ENCODE measurements at places on chromosomes 3 and 15.

DNA sequence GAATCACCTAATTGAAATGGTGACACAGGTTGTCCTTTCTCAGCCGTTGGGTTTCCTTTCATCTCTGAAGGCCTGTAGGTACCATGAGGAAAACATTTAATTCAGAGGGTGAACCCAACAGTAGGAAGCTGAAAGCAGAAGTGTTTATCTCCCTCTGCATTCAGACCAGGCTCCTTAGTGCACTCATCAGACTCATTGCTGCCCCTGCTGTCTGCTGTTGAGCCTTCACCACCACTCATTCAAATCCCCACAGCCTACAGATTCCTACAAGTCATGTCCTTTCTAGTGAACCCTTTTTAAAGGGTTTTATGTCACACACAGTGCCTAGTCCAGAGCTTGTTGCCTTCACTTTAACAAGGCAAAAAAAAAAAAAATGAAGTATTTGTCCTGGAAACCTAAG lies 13.4 kb downstream of the WDR48 start:
- no peak for DNase-seq

DNA sequence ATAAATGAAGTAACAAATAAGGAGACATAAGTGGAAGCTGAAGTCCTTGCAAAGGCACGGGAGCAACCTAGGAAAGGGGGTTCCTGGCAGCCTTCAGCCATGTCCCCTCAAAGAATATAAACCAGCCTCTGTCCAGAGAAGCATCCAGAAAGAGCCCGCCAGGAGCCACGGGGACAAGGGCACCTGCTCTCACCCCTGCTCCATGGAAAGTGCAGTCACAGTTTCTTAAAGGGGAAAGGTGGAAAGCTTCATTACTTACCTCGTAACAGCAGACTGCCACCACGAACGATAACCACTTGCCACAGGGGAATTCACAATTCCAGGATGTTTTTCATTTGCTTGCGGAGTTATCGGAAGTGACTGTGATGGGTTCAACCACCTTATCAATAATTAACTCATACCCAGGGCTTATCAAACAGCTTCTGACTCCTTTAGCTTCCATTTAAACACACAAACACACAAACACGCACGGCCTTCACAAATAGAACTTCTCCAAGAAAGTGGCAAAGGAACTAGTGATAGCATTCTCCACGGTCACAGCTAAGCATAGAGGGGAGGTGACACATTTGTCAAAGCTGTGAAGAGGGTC lies 134.2 kb upstream of the IGF1R start:
- no peak for DNase-seq

GRCh38 chr3:143241481-143241951 lies 121.9 kb downstream of the CHST2 start:
- no peak for DNase-seq

DNA sequence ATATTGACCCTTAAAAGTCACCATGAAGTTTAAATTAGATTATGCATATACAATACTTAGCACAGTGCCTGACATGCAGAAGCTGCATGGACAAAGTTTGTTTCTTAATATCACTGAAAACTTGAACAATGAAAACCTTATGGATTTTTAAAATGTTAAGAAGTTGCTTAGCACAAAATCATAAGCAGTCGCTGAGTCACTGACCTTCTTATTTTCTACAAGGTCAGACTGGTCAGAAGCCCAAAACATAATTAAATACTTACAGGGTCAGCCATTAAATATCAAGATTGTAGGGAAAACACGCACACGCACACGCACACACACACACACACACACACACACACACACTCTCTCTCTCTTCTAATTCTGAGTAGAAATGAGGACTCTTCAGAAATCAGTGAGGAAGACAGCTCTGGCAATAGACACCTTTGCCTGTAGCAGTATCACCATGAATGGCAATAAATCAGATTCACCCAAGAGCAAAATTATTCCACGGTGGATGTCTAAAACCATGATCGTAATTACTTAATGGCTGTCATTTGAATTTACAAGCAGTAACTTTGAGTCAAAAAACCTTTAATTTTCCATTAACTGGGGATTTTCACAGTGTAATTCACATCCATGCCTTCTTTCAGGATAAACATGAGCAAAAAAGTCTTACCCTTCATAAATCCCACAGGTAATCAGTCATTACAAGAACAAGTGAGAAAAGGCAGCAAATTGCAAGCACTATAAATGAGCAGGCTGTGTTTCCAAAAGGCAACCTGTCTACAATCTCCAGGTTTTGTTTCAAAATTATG lies 147.5 kb downstream of the OSBPL10 start:
- no peak for DNase-seq

DNA sequence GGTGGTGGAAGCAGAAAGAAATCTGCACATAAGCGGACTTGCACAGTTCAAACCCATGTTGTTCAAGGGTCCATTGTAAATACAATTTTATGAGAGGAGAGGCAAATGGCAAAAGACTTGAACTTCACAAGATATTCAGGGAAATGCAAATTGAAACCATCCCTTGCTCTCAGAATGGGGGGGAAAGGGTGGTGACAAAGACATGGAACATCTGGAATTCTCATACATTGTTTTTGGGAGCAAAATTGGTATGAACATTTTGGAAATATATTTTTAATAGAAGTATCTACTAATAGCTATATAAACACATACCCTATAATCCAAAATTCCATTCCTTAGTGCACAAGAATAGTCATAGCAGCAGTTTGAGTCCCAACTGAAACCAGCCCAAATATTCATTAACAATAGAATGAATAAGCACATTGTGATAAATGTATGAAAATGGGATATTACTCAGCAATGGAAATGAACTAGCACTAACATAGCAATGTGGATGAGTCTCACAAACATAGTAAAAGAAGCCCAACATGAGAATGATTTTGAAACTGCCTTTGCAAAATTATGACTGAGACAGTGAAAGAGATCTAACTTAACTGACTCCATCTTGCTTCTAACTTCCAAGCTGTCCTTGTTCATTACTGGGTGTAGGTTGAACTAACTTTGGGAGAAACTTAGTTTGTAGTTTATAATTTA lies 77.2 kb downstream of the CD200R1L start:
- no peak for DNase-seq

DNA sequence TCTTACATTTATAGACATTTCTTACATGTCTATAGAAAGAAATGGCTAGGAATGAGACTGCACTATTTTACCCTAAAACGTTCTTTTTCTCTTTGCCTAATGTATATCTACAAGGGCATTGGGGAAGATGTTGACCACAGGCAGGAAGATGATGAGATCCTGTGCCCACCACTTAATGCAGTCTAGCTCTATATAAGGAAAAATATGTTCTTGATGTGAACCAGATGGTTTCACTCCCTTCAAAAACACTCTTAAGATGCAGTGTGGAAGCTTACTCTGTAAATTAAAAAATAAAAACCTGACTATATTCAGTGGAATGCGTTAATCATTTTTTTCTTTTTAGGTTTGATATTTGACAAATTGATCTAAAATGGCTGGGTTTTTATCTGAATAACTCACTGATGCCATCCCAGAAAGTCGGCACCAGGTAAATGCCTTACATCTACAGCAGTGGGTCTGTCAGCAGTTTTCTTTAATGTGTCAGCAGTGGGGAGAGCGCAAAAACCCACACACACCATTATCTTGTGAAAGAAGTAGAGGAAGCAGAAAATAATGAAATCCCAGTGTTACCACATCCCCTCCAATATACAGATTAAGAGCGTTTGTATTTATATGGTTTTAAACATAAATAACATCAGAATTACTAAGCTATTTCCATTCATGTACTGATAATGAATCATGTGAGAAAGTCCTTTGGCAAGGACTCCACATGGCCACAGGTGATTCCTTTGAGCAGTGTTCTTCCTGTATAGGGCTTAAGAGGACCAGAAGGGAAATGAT lies 10.1 kb downstream of the AGTR1 start:
- DNase-seq: no peak

GRCh38 chr3:148319161-148319915 lies 378.4 kb upstream of the AGTR1 start:
- no peak for DNase-seq

DNA sequence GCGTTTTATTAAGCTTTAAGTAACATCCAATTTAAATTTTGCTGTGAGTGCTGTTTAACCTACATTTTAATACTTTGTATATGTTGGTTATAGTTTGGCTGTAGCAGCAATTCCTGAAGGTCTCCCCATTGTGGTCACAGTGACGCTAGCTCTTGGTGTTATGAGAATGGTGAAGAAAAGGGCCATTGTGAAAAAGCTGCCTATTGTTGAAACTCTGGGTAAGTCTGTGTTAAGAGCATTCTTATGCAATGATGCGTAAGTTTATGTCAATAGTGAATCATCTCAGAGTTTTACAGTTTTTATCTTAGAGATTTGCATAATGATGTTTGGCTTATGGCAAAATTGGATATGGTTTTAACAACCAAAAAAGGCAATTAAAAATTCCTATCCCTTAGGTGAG lies 62.7 kb downstream of the ASTE1 start:
- no peak for DNase-seq

DNA sequence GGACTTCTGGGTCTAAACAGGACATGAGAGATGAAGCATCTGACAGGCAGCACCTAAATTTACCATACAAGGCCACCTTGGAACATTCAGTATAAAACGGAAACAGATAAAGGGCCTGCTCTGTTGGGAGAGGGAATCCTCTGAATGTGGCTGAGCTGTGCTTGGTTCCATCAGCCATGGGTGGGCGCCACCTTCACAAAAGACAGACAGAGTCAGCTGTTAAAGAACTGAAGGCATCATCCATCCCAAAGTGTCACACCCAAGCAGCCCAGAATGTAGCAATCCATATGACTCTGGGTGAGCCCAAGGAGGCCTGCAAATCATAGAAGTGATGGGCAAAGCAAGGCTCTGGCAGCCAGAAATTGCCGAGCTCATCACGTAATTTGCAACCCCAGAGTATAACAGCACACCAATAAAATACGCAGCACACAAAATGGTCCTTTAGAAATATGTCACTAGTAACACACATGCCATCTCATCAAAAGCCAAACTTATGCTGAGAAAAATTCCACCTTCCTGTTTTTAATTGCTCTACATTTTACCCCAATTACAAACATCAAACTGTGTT lies 24.8 kb upstream of the RBP1 start:
- DNase-seq: no peak

DNA sequence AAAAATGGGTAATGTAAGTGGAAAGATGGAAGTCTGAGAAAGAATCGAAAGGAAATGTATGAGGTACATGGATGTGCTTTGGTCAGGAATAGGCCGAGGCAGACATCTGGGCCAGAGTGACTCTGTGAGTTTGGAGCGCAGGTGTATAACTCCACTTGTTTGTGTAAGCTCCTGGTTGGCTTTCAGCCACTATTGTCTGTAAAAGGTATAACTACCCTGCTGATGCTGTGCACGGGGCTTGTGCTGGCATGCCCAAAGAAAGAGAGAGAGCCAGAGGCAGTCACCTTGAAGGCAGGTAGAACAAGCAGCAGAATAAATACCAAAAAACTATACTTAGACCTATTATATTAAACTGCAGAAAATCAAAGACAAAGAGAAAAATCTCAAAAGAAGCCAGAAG lies 32.7 kb upstream of the CD96 start:
- DNase-seq: no peak

GRCh38 chr3:61924090-61924735 lies 362.8 kb downstream of the PTPRG start:
- no peak for DNase-seq

DNA sequence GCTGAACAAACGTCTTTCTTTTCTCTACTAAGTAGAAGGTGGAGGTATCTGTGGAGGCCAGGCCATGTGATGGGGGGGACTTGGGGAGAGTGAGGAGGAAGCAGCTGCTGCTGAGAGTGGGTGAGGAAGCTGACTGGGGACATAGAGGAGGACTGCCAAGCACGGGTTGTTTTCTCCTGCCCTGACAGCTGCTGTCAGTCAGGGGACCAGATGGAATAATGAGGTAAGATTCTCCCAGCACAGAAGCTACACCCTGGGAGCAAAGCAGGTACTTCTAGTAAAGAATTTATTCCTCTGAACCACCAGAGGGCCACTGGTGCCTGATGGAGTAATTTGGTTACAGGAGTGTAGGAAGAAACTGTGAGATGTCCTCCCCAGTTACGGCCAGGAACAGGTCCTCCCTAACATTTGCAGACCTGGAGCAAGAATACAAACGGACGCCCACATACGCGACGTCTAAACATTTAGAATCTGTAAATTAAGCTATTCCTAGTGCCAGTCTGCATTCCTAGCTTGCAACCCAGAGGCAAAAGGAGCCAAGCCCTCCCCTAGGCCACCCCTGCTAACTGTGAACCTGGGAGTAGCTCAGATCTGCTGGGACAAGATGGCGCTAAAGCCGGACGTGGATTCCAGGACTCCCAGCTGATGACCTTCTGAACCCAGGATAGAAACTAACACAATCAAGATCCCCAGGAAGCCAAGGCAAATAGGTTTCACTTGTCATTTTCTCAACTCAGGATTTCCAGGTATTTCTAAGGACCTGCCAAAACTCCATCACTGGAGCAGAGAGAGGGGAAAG lies 14.8 kb downstream of the CRYGS start:
- no peak for DNase-seq
